ENCODE measurements at places on chromosomes 2 and 18. TPM values are rescaled to one million over a fixed set of nuclear protein-coding genes. Genes with fewer than 3 reads are reported as not detected.

SKOR2 gene
- not detected for total RNA-seq

IL18RAP gene
- 0.07 TPM for total RNA-seq

RESP18 gene
- not detected for total RNA-seq

CRYBA2 gene
- not detected for total RNA-seq

LGALSL gene
- 9.9 TPM for total RNA-seq

FRZB gene
- not detected for total RNA-seq

DOK6 gene
- 0.67 TPM for total RNA-seq

SLC25A52 gene
- total RNA-seq, result not detected

TXNDC2 gene
- total RNA-seq, result not detected

Measured in kidney epithelial cell (primary cell).